ENCODE measurements at places on chromosomes 13 and 19. TPM values are rescaled to one million over a fixed set of nuclear protein-coding genes. Genes with fewer than 3 reads are reported as not detected.

MCF2L gene
- not detected for total RNA-seq

ZNF135 gene
- total RNA-seq, result 0.46 TPM

NALCN gene
- total RNA-seq, result not detected

SPACA7 gene
- total RNA-seq, result not detected

ZNF90 gene
- 1.6 TPM for total RNA-seq

FAM83E gene
- 0.08 TPM for total RNA-seq

NLRP12 gene
- total RNA-seq, result not detected

RUBCNL gene
- 0.65 TPM for total RNA-seq

DGKH gene
- total RNA-seq, result 7.7 TPM

ERICH4 gene
- not detected for total RNA-seq

SCEL gene
- 2.5 TPM for total RNA-seq

NLRP9 gene
- total RNA-seq, result not detected

TMEM38A gene
- 0.91 TPM for total RNA-seq

KLHL1 gene
- total RNA-seq, result not detected

CSNK1A1L gene
- total RNA-seq, result not detected

SLC6A16 gene
- total RNA-seq, result not detected

CEACAM7 gene
- not detected for total RNA-seq

SRRM5 gene
- total RNA-seq, result not detected

CEACAM3 gene
- total RNA-seq, result not detected

IL4I1 gene
- total RNA-seq, result not detected

ZBTB32 gene
- total RNA-seq, result not detected

GGACT gene
- total RNA-seq, result 8.7 TPM

PSG7 gene
- not detected for total RNA-seq

ZNF865 gene
- 3.7 TPM for total RNA-seq

OR10H1 gene
- total RNA-seq, result not detected

CCDC9 gene
- 12.0 TPM for total RNA-seq

GATAD2A gene
- 57.8 TPM for total RNA-seq

ZNF471 gene
- 1.9 TPM for total RNA-seq

MYO1F gene
- total RNA-seq, result 0.31 TPM

PSG1 gene
- not detected for total RNA-seq

RYR1 gene
- total RNA-seq, result 1.8 TPM

ZNF154 gene
- 2.0 TPM for total RNA-seq

WDR88 gene
- not detected for total RNA-seq

ZNF177 gene
- 0.08 TPM for total RNA-seq

SPIB gene
- total RNA-seq, result not detected

RNF113B gene
- not detected for total RNA-seq

APOC4 gene
- not detected for total RNA-seq

ZNF234 gene
- 2.0 TPM for total RNA-seq

MBD3L2 gene
- total RNA-seq, result not detected

MAMSTR gene
- total RNA-seq, result 0.72 TPM

PALM gene
- total RNA-seq, result not detected

IZUMO4 gene
- 1.1 TPM for total RNA-seq

KLF2 gene
- not detected for total RNA-seq

PCP2 gene
- not detected for total RNA-seq

RASL11A gene
- 2.5 TPM for total RNA-seq

TRAPPC5 gene
- 121 TPM for total RNA-seq

TMIGD2 gene
- total RNA-seq, result not detected

TRIM28 gene
- 397 TPM for total RNA-seq

Measured in hair follicular keratinocyte (primary cell).